Stomach (tissue), 19 donors: ENCODE measurements at places on chromosomes 3 and 15. TPM values are rescaled to one million over a fixed set of nuclear protein-coding genes. Genes with fewer than 3 reads are reported as not detected.

DNA sequence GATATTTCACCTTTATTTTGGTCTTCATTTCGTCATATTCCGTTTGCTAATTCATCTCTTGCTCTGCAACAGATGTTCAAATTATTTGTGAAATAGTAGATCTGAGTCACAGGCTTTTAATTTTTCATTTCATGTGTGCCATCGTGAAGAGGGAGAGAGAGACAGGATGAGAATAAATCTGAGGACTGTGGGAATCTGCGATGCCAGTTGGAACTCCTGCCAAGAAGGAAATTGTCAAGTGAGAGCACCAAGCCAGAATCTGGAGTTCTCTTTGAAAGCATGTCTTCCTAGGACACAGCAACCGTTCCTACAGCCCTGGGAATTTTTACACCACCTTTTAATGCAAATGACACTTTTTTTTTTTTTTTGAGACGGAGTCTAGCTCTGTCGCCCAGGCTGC, 48.8 kb downstream of the NSMCE3 start:
- DNase-seq, result no peak
- H3K4me3 ChIP-seq, result no peak overlapping the region
- no peaks in the 10 kb centered on the region for H3K4me1 ChIP-seq
- H3K27ac ChIP-seq, result no peak overlapping the region
- H3K27me3 ChIP-seq, result no peaks in the 10 kb centered on the region
- H3K36me3 ChIP-seq, result no peaks in the 10 kb centered on the region

DNA sequence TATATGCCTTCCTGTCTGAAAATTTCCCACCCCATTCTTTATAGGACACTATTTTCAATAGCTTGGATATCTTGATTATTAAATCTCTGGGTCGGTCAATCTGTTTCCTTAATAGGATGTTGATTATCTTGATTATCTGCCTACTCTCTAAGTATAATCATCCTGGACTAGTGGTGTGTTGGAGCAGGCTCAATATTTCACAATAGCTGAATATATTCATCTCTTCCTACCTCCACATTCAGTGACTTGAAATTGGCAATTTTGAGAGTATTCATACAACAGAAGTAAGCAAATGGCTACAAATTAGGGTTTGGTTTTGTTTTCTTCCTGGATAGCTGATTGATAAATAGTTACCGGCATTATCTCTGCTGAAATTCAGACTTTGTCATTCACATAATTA, 1162.6 kb downstream of the ROBO1 start:
- no peak overlapping the region for H3K4me3 ChIP-seq
- DNase-seq, result no peak
- no peak overlapping the region for H3K27ac ChIP-seq
- H3K4me1 ChIP-seq, result no peaks in the 10 kb centered on the region

- peaks cover 30% of the 10 kb centered on the region for H3K4me1 ChIP-seq
- H3K36me3 ChIP-seq, result no peaks in the 10 kb centered on the region
- no peak for DNase-seq
- no peak overlapping the region for H3K27ac ChIP-seq
- peaks cover 100% of the 10 kb centered on the region for H3K27me3 ChIP-seq
- H3K4me3 ChIP-seq, result no peak overlapping the region
These were observed 9.5 kb downstream of the SOX2 start for GRCh38 chr3:181721046-181721875.

KLHL40 gene
- not detected for total RNA-seq

RTP1 gene
- total RNA-seq, result not detected

TIMP4 gene
- 2.6 TPM for total RNA-seq

GRCh38 chr3:41352510-41352909, 153.2 kb downstream of the CTNNB1 start:
- no peaks in the 10 kb centered on the region for H3K27me3 ChIP-seq
- no peak overlapping the region for H3K4me3 ChIP-seq
- no peak overlapping the region for H3K27ac ChIP-seq
- H3K4me1 ChIP-seq, result no peaks in the 10 kb centered on the region
- DNase-seq, result no peak

DNA sequence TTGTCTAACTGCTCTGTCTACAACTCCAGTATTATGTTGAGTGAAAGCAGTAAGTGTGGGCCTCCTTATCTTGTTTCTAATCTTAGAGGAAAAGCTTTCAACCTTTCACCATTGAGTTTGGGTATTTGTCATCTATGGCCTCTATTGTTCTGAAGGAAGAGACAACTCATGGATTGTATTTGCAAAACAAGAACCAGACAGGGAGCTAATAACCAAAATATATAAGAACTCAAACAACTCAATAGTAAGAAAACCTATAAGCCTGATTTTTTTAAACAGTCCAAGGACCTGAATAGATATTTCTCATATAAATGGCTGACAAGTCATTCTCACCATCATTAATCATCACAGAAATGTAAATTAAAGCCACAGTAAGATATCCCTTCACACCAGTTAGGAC, 113.0 kb downstream of the TAFA4 start:
- no peak overlapping the region for H3K27ac ChIP-seq
- H3K4me1 ChIP-seq, result no peaks in the 10 kb centered on the region
- H3K27me3 ChIP-seq, result no peaks in the 10 kb centered on the region
- H3K36me3 ChIP-seq, result no peaks in the 10 kb centered on the region

GRCh38 chr3:102124704-102125103, 275.4 kb downstream of the NFKBIZ start:
- H3K4me3 ChIP-seq, result no peak overlapping the region
- peaks cover 9% of the 10 kb centered on the region for H3K4me1 ChIP-seq
- no peak for DNase-seq
- no peaks in the 10 kb centered on the region for H3K27me3 ChIP-seq
- no peaks in the 10 kb centered on the region for H3K36me3 ChIP-seq

DNA sequence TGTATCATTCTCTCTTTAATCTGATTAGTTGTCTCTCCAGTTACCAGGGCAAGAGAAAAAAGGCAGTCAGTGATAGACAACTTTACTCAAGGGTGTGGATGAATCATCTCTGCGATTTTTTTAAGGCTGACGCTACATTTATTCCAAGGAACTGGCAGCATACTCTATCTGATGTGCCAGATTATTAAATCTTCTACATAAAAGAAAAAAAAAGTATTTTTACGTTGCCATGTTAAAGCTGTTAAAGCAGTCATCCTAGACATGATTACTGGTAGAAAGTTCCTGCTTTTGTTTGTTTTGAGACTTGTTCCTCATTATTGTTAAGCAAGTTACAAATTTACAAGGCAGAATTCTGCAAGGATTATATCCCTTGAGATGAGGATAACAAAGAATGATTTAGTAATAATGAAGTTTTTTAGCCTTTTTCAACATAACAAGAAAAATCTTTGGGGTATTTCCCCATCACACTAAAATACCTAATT, 121.7 kb downstream of the CBLB start:
- no peak overlapping the region for H3K4me3 ChIP-seq
- no peaks in the 10 kb centered on the region for H3K36me3 ChIP-seq
- H3K27ac ChIP-seq, result no peak overlapping the region
- H3K4me1 ChIP-seq, result peaks cover 21% of the 10 kb centered on the region
- DNase-seq, result no peak
